ENCODE measurements at places on chromosomes 4 and X.
A peak's percentile ranks its signal among the peaks of the same experiment; 100 is the strongest.

GRCh38 chrX:153727123-153727931, 2.7 kb downstream of the ABCD1 start:
- DNase-seq: no peak

- DNase-seq: no peak
Observed at GRCh38 chr4:6606465-6607235, 31.7 kb downstream of the MAN2B2 start.

DNA sequence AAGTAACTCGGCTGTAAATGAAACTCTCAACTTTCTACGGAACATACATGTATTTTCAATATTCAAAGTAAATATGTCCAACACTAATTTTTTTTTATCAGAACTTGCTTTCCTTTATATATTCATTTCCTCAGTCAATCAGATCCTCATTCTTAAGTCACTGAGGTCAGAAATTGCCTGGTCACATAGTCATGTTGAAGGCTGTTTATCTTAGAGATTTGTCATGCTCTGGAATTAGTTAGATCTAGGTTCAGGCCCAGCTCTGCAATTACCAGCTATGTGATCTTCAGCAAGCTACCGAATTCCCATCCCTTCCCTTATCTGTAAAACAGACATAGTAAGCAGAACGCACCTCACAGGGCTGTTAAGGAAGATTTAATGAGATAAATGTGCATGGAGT, 228.8 kb downstream of the SPCS3 start:
- DNase-seq: no peak

- DNase-seq: no peak
Observed at GRCh38 chr4:60565558-60565957, 634.6 kb upstream of the ADGRL3 start.

- no peak for DNase-seq
Observed at GRCh38 chrX:97692575-97692974, 808.9 kb downstream of the RPA4 start.

DNA sequence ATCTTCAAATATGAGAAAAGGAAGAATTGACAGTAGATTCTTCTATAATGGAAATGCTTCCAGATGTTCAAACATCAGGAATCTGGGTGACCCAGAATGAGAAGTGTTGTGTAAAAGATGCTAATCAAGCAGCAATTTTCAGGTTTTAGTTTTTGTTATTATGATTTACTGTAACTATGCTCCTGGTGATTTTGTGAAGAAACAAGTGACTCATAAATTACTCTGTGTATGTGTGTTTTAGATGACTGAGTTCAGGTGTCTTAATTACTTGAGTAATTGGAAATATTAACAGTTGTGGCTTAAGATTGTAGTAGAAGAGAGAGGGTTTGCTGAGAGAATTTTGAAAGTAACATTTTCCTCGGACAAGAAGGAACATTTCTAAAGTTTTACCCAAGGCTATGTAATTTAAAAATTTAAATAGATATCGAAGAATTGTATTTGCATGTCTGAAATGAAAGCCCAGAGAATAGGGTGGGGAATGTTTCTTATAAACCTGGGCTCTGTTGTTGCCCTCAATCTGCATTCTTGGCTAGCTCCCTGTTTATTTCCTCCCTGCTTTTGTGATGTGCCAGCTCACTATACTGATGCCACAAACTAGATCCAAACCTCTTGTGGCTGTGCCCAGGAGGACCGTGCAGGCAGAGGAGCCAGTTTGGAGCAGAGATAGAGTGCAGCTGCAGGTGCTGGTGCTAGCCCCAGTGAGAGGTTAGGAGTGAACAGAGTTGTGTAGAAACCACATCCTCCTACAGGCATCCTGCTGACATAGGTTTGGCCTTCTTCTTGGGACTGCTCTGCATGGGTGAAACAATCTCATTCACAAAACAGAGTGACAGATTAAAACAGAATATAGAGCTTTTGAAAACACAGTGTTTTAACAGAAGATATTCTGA, 25.4 kb upstream of the TNIP3 start:
- no peak for DNase-seq

DNA sequence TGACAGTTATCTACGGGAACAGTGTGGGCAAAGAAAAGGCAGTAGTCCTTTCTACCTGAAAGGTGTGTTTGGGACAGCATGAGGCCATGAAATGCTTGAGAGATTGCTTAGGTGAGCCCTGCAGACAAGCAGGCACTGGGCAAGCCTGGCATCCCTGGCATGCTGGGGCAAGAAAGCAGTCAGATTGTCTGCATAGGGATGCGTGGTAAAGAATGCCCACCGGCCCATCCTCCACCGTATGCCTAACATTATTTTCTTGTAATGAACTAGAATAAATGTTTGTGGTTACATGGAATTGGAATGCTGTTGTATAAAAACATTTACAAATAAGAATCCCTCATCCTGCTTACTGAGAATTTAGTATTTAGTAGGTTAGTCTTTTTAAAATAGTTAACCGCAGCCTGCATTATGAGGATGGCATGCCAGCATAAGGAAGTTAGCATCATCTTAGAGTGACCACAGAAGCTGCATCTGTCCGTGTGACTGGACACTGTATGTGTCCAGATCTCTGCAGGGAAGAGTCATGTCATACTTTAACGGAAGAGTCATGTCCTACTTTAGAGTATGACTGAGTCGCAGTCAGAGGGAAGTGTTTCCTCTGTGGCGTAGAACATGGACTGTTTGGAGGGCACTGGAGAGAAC, 18.9 kb downstream of the ZBTB49 start:
- no peak for DNase-seq

DNA sequence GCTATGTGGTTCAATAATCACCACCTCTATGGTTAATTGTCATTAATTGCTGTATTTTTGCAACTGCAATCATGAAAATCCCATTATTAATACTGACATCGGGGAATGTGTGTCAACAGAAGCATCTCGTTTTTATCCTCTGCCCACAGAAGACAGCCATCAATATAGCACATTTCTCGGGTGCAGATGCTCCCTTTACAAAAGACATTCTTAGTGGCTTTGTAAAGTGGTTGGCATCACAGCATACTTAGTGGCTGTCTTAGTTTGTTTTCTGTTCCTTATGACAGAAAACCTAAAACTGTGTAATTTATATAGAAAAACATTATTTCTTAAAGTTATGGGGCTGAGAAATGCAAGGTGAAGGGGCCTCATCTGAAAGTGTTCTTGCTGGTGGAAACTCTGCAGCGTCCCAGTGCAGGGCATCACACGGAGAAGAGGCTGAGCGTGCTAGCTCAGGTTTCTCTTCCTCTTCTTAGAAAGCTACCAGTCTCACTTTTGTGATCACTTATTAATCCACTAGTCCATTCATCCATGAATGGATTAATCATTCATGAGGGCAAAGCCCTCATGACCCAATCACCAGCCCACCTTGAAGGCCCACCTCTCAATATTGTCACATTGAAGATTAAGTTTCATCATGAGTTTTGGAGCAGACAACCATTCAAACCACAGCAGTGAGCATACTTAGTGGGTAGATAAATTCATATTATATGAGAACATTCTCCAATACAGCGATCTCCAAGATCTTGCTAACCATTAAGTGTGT, 1067.7 kb upstream of the PABPC4L start:
- no peak for DNase-seq

DNA sequence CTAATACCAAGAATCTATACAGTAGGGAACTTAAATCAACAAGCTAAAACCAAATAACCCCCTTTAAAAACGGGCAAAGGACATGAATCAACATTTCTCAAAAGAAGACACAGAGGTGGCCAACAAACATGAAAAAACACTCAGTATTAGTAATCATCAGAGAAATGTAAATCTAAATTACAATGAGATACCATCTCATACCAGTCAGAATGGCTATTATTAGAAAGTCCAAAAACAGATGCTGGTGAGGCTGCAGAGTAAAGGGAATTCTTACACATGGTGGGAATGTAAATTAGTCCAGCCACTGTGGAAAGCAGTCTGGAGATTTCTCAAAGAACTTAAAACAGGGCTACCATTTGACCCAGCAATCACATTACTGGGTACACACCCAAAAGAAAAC, 167.8 kb downstream of the PACRGL start:
- DNase-seq: no peak

- DNase-seq: no peak
Observed at GRCh38 chr4:24856586-24856985, 56.3 kb downstream of the CCDC149 start.

DNA sequence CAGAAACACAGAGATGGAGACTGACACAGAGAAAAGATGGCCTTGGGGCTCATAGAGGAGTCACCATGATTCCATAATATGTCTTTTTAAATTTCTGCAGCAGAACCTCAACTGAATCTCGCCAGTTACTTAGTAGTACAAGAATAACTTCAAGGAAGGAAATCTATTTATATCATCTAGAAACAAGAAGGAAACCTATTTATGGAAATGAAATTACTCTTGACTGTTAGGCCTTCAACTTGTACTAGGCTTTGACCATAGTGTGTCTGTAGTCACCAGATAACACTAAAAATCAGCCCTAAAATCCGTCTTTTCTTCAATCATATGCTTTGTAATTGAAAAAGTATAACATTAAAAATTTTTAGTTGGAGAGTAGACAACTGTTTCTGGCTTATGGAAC, 740.4 kb downstream of the TRIML1 start:
- DNase-seq: no peak

DNA sequence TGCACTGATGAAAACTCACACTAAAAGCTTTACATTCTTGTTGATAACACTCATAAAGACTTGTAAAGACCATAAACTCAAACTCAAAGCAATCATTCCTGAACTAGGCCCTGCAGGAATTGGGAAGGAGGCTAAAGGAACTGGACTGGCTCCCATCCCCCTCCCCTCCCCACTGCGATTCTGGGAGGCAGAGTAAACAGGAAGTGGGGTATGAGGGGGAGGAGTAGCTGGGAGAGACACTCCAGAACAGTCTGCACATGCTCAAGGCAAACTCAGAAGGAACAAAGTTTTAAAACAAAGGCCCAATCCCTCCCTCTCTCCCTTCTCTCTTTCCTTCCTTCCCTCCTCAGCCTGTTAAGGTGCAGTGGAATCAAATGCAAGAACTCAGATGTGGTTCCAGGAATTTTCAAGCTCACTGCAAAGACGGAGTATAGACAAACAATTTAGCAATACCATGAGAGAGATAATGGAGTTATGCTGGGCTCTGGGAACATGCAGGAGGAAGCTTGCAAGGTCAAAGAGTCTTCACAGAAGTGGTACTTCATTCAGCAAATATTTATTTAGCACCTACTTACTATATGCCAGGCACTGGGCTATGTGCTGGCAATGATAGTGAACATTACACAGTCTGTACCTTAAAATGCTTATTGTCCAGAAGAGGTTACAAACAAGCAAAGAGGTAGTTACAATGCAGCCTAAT, 15.9 kb downstream of the MID1IP1 start:
- DNase-seq: no peak

- DNase-seq: no peak
Observed at GRCh38 chr4:124753941-124754581, 41.5 kb upstream of the ANKRD50 start.

- no peak for DNase-seq
Observed at GRCh38 chrX:121782976-121783375, 735.6 kb downstream of the GLUD2 start.

DNA sequence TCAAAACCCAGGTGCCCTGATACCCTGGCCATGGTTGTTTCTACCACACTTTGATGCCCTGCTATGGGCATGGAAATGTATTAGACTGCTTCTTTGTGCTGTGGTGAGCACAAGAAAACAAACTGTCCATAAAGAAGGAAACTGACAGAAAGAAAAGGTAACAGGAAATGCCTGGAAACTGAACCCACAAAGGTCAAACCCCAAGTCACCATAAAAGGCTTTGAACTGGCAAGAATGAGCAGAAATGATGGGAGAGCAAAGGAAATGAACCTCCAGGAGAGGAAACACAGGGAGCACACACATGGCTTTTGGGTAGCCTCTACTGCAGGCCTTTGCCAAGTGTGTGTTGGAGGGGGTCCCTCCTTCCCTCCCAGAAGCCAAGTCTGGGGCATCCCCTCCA, 35.0 kb downstream of the LHFPL1 start:
- DNase-seq: no peak

- DNase-seq: no peak
Observed at GRCh38 chr4:71110499-71110898, 117.0 kb downstream of the DCK start.

GRCh38 chrX:10197279-10198210, 40.8 kb downstream of the CLCN4 start:
- DNase-seq: no peak

- no peak for DNase-seq
Observed at GRCh38 chr4:165059386-165059785, 5.7 kb downstream of the TRIM75 start.

GRCh38 chr4:163651761-163652160, 157.3 kb downstream of the TMA16 start:
- no peak for DNase-seq

- DNase-seq: no peak
Observed at GRCh38 chr4:102411408-102411807, 66.1 kb upstream of the SLC39A8 start.

GRCh38 chr4:83074086-83074704, 39.2 kb downstream of the COPS4 start:
- DNase-seq: peak; percentile 50
